Ureter (tissue), 1 donor: ENCODE measurements at places on chromosomes 16 and 17.
A peak's percentile ranks its signal among the peaks of the same experiment; 100 is the strongest.

GRCh38 chr17:72340836-72341235, 220.0 kb downstream of the SOX9 start:
- no peak for DNase-seq

DNA sequence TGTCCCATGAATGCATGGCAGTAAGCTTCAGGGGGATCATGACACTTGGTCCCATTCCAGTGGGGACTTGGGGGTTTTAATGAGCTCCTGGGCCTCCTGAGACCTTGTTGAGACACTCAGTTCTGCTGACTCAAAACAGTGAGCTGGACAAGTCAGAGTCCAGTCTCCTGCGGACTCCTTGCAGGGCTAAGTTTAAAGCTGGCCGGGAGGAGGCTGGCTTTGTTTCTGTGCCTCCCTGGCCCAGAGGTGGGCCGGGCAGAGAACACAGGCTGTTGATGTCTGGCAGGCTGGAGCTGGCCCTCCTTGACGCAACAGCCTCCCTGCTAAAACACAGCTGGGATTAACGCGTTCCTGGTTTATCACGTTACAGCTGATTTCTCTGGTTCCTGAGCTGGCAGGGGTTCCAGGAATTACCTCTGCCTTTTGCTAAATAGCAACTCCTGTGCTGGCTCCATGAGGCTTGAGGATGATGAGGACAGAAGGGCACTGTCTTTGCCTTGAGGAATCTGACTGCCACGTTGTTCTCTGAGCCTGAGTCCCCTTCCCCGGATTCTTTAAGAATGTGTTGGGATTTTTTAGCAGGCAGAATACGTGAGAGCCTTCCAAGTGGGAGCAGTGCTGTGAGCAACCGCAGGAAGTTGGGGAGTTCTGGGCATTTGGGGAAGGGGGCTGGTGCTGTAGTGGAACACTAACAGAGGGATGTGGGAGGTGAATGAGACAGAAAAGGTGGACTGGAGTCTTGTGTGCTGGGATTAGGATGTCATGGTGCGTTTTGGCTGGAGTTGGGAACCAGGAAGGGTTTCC, 2.0 kb downstream of the GPT2 start:
- DNase-seq, result no peak

DNA sequence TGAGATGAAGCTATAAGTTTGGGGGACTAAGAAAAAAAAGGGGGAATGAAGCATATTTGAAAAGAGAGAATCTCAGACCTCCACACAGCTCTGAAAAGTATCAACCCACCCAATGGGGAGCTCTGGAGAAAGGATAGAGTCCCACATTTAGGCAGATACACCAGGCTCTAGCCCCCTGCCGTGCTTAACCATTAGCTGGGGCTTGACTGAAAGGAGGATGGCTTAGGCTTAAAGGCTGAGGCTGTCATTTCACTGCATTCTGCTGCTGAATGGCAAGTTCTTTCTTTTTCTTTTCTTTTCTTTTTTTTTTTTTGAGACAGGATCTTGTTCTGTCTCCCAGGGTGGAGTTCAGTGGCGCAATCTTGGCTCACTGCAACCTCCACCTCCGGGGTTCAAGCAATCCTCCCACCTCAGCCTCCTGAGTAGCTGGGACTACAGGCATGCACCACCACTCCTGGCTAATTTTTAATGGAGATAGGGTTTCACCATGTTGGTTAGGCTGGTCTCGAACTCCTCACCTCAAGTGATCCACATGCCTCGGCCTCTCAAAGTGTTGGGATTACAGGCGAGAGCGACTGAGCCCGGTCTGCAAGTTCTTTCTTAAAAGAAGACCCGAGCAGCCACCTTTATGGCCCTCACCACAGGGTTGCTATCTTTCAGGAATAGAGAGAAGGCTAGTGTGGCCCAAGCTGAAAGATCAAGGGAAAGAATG, 9.0 kb upstream of the MMP2 start:
- DNase-seq, result no peak

DNA sequence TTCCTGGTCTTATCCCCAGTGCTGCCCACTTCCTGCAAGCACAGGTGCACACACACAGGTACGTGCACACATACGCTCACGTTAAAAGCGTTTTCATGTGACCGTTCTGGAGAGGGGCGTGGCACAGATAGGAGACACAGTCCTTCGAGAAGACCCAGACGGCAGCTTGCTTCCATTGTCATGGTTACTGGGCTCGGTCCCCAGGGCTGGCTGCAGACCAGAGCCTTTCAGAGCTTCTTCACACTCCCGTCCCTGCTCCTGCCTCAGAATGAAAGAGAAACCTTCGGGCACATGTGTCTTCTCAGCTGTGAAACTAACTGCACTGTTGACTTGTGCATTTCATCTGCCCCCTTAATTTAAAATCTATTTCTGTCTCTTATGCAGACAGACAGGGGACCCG, 154.2 kb downstream of the PITPNC1 start:
- DNase-seq, result no peak

- peak; percentile 84 for DNase-seq
Measured at GRCh38 chr16:85370881-85371651, 242.1 kb upstream of the GSE1 start.

DNA sequence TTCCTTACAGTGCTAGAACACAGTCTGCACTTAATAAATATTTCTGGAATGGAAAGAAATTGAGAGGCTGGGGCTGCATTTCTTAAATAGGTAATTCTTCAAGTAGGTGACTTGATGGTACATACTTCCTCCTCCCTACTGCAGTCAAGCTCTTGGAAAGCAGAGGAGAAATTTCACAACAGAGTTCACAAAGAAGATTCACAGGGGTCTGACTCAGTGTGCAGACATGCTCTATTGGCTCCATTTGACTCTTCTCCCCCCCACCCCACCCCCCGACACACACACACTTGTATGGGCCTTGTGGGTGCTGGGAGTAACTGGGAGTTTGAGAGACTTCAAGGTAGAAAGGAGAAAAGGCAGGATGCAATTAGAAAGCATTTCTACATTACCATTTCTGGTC, 6.2 kb upstream of the MYOCD start:
- no peak for DNase-seq

DNA sequence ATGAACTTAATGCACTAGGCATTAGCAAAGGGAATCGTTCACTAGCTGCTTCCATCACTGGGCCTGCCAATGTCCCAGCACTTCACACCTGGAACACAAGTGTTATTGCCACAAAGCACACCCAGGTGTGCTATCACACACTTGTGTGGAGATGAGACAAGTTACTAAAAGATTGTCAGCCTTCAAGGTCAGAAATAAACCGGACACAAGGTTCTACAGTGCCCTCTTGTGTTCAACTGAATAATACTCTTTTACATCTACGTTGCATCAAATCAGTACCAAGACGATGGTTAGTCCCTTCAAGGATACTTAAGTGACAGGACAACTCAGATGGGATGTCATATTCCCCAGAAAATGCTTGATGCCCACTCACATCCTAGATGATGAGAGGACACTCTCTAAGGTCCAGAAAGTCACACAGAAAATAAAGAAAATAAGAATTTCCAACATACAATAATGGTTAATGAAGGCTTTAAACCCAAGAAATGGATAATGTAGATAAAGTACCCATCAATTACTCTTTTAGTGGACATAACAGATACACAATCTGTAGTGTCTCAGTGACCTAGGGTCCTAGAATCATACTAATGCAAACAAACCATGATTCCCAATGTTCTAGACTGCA, 16.4 kb upstream of the GLG1 start:
- DNase-seq, result no peak

- DNase-seq, result no peak
Measured at GRCh38 chr17:78239489-78239931, 8.1 kb downstream of the TMEM235 start.

GRCh38 chr17:18129041-18129502, 20.5 kb downstream of the MYO15A start:
- no peak for DNase-seq

GRCh38 chr16:88208112-88208511, 174.6 kb upstream of the ZNF469 start:
- no peak for DNase-seq

- DNase-seq, result no peak
Measured at GRCh38 chr16:17134586-17134985, 336.2 kb downstream of the XYLT1 start.

GRCh38 chr17:27647765-27648164, 16.8 kb downstream of the LGALS9 start:
- no peak for DNase-seq

- no peak for DNase-seq
Measured at GRCh38 chr17:80905586-80906230, 85.9 kb upstream of the CHMP6 start.

DNA sequence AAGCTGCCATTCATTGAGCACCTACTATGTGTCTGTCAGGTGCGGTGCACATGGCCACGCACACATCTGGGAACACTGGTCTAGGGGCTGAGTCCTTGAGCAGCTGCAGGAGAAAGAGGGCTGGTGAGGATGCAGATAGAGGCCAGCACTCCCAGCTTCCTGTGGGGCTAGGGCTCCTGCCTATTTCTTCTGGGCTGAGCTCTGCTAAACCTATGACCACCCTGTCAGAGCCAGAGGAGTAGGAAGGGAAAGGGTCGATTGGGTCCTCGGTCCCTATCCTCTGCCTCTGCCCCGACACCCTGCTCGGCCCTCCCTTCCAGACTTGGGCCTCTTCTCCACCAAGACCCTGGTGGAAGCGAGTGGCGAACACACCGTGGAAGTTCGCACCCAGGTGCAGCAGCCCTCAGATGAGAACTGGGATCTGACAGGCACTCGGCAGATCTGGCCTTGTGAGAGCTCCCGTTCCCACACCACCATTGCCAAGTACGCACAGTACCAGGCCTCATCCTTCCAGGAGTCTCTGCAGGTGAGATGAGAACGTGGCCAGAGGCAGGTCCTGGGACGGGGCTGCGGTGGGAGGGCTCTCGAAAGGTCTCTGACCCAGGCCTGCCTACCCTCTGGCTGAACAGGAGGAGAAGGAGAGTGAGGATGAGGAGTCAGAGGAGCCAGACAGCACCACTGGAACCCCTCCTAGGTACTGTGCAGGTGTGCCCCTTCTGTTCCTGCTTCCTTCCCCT, 4.0 kb upstream of the TMEM88 start:
- DNase-seq, result no peak

- DNase-seq, result no peak
Measured at GRCh38 chr16:87380881-87381280, 2.7 kb downstream of the FBXO31 start.

DNA sequence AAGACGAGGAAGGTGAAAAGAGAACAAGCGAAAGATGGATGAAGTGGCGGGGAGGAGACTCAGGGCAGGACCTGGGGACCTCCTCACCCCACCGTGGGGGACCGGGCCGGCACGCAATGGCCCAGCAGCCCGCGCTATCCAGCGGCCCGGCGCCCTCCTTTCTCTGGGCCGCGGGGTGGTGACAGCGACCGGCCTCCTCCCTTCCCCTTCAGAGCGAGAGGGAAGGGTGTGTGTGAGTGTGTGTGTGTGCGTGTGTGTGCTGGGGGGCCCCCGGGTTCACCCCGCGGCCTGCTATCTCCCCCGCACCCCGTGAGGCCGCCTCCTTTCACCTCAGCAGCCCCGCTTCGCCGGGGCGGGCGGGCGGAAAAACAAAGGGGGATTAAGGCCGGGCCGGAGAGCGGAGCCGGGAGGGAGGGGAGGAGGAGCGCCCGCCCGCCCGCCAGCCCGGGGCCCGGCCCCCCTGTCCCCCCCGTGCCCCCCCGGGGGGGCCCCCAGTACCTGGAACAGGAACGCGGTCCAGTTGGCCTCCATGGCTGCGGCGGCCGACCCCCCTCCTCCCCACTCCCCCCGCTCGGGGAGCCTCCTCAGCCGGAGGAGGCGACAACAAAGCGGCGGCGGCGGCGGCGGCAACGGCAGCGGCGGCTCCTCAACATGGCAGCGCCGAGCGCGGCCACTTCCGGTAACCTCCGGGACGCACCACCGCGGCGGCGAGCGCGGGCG, at the start of gene VEZF1:
VEZF1 (minus strand) TSS at position 674 of the 720 bp plus-strand sequence; CDS start at position 531, 143 bp downstream.
- peak; percentile 79 for DNase-seq

DNA sequence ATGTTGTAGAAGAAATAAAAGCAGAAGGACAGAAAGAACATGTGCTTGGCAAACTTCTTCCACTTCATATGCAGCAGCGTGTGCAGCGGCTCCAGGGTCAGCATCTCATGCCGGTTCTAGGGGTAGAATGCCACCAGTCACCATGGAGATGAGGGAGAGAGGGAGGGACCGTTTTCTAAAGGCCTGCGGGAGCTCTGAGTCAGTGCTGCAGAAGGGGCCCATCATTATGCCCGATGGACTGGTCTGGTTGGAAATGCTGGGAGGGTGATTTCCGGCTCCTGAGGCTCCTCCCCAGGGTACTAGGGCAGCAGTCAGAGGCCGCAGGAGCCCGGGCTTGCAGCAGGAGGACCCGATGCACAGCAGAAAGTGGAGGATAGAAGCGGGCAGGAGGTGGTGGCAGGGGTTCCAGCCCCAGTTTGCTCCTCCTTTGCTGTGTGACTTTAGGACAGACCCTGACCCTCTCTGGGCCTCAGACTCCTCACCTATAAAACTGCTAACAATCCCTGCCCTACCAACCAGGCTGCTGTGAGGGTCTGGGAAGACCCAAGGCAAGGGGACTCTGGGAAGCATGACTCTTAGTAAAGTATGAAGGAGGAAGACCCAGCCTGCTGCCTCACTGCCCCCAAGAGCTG, 28.6 kb downstream of the TRPV3 start:
- peak; percentile 79 for DNase-seq

GRCh38 chr17:21249920-21250703, 3.1 kb downstream of the NATD1 start:
- no peak for DNase-seq

- peak; percentile 69 for DNase-seq
Measured at GRCh38 chr16:67029254-67030096, 526 bp downstream of the CBFB start.

GRCh38 chr16:1407753-1408152, 6.8 kb downstream of the UNKL start:
- DNase-seq, result no peak

DNA sequence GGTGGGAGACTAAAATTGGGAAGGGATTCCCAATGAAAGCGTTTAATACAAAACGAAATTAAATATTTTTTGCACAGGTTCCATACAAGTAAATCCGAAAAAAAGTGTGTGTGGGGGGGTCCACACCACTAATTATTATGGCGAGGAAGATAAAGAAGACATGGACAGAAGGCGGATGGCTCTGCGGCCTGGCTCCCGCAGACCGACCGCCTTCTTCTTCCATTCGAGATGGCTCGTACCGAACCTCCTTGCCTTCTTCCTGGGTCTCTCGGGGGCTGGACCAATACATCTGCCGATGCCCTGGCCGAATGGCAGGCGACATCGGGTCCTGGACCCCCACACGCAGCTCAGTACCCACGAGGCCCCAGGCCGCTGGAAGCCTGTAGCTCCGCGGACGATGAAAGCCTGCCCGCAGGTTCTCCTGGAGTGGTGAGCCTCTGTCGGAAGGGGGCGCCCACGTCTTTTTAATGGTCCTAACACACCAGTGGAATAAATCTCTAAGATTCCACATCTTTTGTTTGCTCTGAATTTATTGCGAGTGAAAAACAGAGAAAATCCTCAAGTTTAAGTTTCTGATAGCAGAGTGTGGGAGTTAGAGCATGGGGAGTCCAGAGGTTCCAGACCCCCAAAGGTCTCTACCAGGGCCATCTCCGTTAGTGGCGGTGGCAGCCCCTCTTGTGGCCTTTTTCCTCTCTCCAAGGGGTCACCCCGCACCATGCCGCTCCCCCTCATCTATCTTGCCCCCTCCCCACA, 1.4 kb downstream of the PRAC2 start:
- DNase-seq, result peak; percentile 85

DNA sequence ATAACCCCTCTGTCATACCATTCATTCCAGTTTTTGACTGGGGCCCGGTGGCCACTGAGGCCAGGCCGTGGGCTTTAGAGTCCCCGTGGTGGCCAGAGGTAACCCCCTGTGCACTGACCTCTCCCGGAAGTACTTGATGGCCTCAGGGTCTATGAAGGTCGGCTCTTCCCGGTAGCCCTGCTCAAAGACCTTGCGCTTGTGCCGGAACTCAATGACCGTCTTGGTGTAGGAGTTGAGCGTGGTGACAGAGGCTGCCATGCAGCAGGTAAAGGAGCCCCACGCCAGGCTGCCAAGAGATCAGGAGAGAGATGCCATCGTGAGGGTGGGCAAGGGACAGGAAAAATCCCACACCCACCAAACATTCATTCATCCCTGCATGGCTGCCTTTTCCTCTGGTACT, 234.8 kb downstream of the GSG1L start:
- no peak for DNase-seq
